ENCODE measurements at places on chromosomes 6 and 20. TPM values are rescaled to one million over a fixed set of nuclear protein-coding genes. Genes with fewer than 3 reads are reported as not detected.

GRCh38 chr6:4929097-4929718 is 74.6 kb downstream of the RPP40 start:
- DNase-seq, result no peak

The ASF1A gene
- 7.4 TPM for polyA plus RNA-seq

- DNase-seq, result no peak
These were observed 208.3 kb downstream of the SYNDIG1 start for GRCh38 chr20:24677626-24678315.

The RIMS1 gene
- not detected for polyA plus RNA-seq

The FNDC1 gene
- polyA plus RNA-seq, result not detected

The ADTRP gene
- 2.0 TPM for polyA plus RNA-seq

The GNMT gene
- 119 TPM for polyA plus RNA-seq

All from liver (tissue), 10 donors.